ENCODE measurements at places on chromosomes 2 and 18.
A peak's percentile ranks its signal among the peaks of the same experiment; 100 is the strongest.

GRCh38 chr2:120224256-120224655, 1.1 kb upstream of the TMEM185B start:
- no peak for DNase-seq

DNA sequence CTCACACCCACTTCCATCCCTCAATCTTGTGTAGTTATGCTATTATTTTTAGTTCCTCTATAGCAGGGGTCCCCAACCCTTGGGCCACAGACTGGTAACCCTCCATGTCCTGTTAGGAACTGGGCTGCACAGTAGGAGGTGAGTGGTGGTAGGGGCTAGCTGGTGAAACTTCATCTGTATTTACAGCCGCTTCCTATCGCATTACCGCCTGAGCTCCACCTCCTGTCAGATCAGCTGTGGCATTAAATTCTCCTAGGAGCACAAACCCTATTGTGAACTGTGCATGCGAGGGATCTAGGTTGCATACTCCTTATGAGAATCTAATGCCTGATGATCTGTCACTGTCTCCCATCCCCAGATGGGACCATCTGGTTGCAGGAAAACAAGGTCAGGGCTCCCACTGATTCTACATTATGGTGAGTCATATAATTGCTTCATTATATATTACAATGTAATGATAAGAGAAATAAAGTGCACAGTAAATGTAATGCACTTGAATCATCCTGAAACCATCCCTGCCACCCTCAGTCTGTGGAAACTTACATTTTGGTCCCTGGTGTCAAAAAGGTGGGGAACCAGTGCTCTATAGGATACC, 1.6 kb upstream of the RAB11FIP5 start:
- DNase-seq: no peak

DNA sequence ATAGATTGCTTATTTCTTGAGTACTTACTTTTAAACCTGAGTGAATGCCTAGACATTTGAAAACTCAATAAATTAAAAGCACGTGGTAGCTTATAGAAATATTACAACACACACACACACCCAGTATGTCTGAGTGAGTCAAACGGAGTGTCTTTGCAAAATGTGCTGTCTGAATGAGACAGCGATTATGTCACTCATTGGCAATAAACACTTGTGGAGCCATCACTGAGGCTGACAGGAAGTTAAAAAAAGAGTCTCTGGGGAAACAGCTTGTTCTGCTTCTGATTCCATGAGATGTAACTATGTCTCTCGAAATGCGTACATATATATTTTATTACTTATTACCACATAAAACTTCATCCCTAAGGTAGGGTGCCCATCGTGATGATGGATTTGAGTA, 22.3 kb upstream of the VPS4B start:
- no peak for DNase-seq

- no peak for DNase-seq
Measured at GRCh38 chr18:58310517-58310916, 266.5 kb downstream of the NEDD4L start.

DNA sequence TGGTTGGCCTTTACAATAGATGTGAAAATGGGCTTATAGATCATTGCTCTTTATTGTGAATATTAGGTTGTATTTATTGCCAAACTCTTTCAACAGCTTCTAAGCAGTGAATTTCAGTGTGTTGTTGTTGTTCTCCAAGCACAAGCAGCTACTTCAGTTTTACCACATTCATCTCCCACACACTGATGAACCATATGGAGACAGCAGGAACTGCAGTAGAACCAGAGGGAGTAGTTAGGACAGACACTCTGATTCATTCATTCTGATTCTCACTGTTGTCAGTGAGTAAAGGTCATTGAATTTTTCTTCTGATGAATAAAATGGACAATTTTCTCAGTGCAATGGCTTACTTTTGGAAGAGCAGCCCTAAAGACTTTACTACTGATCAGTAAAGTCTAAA, 40.2 kb downstream of the CCDC74A start:
- no peak for DNase-seq

DNA sequence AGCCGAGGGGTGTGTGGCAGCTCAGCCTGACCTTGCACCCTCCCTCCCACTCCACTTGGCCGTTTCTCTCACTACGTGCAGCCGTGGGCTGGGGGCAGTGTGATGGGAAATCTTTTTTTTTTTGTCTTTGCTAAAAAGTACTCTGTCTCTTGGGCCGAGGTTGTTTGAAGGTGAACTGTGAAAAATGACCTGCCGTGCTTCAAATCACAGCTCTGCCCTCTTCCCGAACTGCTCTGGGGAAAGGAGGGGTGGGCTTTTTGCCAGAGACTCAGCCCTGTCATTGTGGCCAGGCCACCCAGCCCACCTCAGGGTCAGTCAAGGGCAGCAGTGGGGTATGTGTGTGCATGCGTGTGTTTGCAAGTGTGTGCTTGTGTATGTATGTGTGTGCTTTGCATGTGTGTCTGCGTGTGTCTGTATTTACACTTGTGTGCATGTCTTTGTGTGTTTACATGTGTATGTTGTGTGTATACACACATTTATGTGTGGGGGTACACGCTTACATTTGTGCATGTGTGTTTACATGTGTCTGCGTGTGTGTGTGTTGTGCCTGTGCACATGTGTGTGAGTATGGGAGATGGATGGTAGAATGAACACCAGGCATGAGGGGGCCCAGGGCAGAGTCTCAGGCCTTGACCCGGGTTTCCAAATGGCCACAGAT, 61.3 kb upstream of the HAAO start:
- no peak for DNase-seq

GRCh38 chr18:36760598-36760997, 68.2 kb downstream of the TPGS2 start:
- no peak for DNase-seq

- DNase-seq: no peak
Measured at GRCh38 chr2:227486688-227487087, 14.7 kb downstream of the AGFG1 start.

GRCh38 chr2:27914041-27914804, 23.7 kb downstream of the BABAM2 start:
- no peak for DNase-seq

- no peak for DNase-seq
Measured at GRCh38 chr2:86224645-86225355, 25.5 kb downstream of the MRPL35 start.

DNA sequence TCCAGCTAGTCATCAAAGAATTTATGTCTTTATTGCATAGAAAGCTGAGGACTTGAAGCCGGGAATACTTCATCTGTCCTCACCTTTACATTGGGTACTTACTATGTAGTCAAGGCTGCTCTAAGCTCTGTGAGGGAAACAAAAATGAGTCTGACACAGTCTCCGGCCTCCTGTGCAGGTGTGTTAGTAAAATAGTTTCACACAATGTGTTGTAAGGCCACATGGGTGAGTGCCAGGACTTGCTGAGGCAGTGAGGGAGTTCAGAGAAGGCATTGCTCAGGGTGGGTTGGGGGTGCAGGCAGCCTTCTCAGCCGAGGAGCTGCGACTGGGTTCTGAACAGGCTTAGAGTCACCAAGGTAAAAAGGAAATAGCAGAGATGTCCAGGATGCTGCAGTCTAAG, 54.5 kb upstream of the SMAD2 start:
- DNase-seq: no peak

DNA sequence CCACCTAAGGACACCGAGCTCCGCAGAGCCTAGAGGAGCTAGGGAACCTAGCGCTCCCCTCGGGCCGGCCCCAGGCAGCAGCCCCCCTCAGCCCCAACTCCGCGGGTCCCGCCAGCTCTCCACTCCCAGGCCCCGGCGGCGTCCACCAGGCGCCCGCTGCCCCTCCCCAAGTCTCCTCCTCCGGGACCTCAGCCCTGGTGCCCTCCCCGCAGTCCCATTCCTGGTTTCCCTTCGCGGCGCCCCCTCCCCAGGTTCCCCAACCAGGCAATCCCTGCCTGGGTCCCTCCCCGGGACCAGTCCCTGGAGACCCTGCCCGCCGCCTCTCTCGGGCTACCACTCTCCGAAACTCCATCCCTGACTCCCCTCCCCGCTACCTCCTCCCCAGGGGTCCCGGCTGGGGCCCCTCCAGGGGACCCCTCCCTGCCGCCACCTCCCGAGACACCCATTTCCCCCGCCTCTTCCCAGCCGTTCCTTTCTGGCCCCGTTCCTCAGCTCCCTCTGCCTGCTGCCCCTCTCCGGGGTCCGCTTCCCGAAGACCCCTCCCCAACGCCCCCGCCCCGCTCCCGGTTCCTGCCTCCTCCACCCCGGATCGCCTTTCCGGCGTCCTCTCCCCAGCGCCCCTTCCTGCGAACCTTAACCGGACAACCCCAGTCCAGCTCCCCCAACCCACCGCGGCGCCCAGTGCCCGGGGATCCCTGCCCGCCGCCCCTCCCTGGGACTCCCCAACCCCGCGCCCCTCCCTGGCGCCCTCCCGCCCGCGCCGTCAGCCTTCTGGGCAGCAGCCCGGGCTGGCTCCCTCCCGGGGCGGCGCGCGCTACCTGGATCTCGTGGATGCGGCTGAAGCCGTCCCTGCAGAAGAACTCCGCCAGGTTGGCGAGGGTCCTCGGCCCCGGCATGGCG, 678 bp downstream of the CYP27C1 start:
- DNase-seq: no peak

- DNase-seq: no peak
Measured at GRCh38 chr2:222076973-222077690, 221.7 kb downstream of the PAX3 start.

GRCh38 chr2:173596244-173596643, 241.6 kb downstream of the CDCA7 start:
- no peak for DNase-seq

DNA sequence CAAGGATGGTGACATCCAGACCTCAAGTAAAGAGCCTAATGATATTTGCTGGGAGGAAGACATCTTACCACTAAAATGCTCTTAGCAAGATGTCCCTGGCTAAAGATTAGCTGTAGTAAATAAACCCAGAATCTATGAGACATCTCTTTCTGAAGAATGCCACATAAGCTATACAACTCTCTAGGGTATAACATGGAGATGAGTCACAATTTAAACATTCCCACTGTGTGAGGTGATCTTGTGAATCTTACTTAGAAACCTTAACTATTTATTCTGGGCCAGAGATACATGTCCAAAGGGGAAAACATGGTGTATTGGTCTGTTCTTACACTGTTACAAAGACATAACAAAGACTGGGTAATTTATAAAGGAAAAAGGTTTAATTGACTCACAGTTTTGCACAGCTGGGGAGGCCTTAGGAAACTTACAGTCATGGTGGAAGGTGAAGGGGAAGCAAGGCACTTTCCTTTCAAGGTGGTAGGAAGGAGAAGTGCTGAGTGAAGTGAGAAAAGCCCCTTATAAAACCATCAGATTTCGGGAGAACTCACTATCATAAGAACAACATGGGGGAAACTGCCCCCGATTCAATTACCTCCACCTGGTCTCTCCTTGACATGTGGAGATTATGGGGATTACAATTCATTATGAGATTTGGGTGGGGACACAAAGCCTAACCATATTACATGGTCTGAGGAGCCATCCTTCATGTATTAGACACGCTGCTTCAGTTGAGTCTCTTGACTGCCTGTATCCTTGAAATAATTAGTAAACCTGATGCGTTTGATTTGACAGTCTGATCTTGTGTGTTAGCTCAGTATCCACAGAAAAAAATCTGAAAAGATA, 17.1 kb downstream of the KRCC1 start:
- no peak for DNase-seq

- no peak for DNase-seq
Measured at GRCh38 chr2:96763511-96764252, 3.0 kb downstream of the CNNM4 start.

DNA sequence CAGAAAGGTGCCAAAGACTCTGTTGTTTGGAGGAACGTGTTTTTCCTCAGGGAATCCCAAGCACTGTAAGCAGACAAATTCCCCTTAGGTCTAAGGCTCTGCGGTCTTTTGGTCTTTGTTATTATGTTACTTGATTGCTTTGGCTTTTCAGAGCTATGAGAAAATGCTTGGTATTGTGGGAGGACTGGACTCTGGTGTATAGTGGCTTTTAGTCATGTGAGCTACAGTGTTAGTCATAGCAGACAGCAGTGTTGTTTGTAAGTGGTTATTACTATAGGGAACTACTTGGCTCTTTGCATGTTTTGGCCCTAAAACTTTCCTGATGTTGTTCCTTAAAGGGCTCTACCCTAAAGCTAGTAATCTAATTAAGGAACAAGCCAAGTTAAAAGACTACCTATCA, 956.2 kb upstream of the LRATD1 start:
- no peak for DNase-seq

DNA sequence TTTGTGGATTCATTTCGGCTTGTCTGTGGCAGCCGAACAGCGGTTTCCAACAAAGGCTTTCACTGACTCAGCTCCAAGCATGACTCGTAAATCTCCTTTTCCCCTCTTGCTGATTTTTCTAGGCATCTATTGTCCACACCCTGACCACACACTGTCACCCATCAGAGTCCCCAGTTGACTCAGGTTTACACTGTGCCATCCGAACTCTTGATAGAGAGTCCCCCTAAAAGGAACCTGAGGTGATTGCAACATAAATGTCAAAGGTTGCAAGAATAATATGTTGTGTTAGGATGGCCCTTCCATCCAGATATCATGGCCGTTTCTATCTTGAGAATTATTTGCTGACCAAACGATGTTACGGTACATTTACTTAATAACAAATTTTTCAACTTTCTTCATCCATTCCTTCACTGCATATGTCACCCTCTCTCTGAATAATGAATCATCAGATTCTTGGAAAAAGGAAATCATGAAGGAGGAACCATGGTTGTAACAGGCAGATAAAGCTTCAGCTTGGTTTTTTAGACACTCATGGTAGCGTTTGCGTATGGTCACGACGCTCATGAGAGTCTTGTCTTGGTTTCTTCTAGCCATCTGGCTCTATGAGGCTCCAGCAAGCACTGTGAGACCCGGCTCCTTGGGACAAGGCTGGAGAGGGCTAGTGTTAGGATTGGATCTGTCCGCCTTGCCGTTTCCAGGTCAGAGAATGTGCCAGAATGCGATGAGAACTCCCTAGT, 72.1 kb downstream of the NPAS2 start:
- DNase-seq: no peak

- DNase-seq: no peak
Measured at GRCh38 chr2:10119601-10120157, 2.9 kb upstream of the RRM2 start.

- peak; percentile 33 for DNase-seq
Measured at GRCh38 chr2:231642631-231643494, 50.2 kb downstream of the TEX44 start.

DNA sequence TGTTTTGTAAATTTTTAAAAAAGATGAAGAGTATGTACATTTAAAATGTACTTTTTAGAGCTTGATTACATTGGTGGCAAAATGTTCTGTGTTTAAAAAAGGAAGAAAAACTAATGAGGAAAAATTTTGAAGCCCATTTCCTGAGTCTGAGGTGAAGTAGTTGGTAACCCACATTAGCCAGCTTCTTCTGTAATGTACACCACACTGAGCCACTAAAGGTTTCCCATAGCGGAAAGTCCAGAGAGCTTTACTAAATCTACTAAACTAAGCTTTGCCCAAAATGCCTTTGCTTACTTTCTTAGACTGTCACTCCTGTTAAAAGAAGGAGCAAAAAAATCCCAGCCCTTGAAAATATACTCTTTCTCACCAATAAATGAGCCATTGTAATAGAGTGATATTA, 804.8 kb upstream of the ZEB2 start:
- no peak for DNase-seq

- DNase-seq: no peak
Measured at GRCh38 chr2:165533331-165533730, 63.8 kb downstream of the CSRNP3 start.

Data from stimulated activated CD8-positive, alpha-beta memory T cell treated with anti-CD3 and anti-CD28 coated beads, Interleukin-7, amount 100 ng/mL, for 48 hours (primary cell).